Activated CD4-positive, alpha-beta T cell treated with anti-CD3 and anti-CD28 coated beads, Interleukin-2, Interleukin-6, amounts not matched to agents 100 ng/mL and 50 ng/mL, durations not matched to agents 16 hours and 8 hours (primary cell): ENCODE measurements at places on chromosomes 2 and 18.

DNA sequence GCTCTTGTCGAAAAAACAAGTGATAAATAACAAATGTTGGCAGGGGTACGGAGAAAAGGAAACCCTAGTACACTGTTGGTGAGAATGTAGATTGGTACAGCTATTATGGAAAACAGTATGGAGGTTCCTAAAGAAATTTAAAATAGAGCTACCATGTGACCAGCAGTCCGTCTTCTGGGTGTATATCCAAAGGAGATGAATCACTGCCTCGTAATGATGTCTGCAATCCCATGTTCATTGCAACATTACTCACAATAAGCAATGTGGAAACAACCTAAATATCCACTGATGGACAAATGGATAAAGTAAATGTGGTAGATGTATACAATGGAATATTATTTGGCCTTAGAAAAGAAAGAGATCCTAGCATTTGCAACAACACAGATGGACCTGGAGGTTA is 50.6 kb downstream of the SLC16A14 start:
- no peak for DNase-seq

DNA sequence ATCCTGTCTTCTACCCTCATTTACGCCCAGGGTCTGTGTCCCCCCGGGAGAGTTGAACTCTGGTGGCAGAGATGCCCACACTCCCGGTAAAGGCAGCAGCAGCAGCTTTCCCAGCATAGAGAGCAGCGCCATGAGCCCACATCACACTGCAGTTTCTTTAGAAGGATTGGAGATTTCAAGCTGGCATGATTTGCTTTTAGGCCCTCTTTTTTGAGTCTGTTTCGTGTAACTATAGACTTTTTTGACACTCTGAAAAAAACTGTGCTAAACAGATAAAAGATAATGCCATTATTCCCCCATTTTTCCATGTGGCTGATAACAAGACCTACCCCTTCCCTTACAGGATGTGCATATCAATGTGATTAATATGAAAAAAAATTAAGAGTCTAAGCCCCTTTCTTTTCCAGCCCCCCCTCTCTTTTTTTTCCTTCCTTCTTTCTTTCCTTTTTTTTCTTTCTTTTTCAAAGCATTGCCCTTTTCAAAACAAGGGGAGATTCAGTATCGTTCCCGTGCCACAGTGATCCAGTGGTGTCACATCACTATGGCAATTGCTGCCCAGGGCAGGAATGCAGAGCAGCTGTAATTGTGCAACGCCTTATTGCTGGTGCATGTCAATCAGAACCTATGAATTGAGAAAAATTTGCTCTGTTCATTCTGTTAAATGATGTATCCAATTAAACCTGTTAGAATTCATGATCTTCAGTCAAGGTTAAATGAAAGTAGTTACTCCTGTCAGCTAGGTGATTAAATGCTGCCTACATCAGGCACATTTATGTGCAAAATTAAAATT is 104.5 kb downstream of the CDCA7 start:
- DNase-seq: no peak

- no peak for DNase-seq
Observed at GRCh38 chr2:62577994-62578781, 72.2 kb upstream of the TMEM17 start.

DNA sequence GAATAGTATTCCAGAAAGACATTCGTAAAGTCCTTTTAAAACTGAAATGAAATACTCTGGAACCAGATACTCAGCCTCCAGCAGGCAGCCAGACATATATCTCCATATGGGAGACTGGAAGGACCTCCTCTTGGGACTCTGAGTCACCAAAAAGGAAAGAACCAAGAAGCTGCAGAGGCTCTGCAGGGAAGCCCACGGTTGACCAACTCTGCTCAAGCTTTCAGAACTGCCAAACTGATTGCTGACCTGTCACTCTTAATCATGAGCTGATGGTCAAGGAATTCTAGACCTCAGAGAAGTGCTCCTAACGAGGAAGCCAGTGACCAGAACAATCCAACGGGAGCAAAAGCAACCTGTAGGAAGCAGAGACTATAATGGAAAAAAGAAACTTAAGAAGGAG is 434.7 kb downstream of the EIPR1 start:
- no peak for DNase-seq

DNA sequence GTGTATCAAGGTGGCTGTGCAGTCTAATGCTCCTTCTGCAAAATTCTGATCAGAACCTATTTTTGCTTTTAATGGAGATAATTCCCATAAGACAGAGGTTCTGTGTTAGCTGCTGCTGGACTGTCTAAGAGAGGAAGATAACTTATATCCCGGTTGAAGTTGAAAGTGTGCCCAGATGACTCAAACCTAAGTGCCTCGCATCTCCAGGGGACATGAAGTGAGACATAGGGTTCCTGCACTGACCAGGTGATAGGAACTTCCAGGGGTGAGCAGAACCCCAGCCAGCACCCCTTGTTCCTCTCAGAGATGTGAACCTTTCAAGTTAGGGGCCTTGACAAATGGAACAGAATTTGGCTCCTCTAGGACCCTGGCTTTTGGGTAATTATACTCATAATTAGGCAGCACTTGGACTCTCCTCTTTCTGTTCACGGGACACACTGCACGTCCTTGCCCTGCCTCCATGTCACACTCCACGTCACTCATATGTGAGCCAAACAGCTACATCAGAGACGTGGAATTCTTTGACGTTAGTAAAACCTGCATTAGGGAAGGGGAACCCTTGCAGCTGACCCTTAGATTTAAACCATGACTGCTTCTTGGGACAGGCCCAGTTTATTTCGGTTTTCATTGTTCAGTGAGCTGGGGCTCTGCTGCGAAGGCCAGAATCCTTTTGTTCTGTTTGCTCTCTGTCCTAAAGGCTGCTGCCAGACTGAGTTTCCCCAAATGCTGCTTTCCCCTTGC is 104.5 kb upstream of the ALPP start:
- DNase-seq: no peak

- DNase-seq: no peak
Observed at GRCh38 chr18:52963481-52963880, 623.5 kb downstream of the DCC start.

GRCh38 chr2:235588750-235589149 is 94.9 kb downstream of the AGAP1 start:
- DNase-seq: no peak

DNA sequence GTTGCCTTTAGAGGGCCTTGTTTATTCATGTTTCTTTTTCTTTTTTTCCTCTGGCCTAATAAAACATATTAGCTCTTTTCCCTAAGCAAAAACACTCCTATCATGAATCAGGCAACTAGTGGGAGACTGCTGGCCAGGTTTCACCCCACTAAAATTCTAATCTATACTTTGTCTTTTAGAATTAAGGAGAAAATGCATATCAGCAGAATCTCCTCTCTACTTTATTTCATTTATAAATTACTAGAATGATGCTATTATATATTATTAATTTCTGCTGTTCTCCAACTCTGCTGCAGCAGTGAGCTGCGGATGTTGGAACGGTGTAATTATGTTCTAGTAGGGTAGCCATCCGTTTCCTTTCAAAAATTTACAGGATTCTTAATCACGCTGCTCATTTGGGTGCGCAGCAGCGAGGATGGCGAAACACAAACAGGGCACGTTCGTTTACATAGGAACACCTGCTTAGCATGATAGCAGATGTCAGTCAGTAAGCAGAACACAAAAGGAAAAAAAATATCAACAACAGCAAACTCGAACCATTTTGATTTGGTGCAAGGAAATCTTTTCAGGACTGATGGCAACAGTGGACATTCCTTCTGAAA is 30.5 kb downstream of the ZEB2 start:
- DNase-seq: no peak

- no peak for DNase-seq
Observed at GRCh38 chr2:7060631-7061449, 143.6 kb downstream of the RNF144A start.

GRCh38 chr2:20939931-20940795 is 103.7 kb downstream of the APOB start:
- DNase-seq: no peak

DNA sequence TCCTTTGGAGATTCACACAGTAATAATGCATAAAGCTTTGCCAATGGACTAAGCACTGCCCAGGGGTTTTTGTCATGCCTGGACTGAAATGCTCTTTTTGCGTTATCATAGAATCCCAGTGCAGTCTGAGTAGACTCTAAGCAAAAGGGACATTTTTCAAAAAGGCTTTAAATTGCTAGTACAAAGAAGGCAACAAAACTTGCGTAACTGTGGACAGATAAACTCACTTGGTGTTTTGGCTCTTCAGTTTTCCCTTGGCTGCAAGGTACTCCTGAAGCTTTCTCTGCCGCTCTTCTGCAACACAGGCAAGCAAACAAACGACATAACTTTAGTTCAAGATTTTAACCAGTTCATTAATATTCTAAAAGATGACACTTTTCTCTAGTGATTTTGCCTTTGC is 2.1 kb downstream of the CKAP2L start:
- DNase-seq: no peak

DNA sequence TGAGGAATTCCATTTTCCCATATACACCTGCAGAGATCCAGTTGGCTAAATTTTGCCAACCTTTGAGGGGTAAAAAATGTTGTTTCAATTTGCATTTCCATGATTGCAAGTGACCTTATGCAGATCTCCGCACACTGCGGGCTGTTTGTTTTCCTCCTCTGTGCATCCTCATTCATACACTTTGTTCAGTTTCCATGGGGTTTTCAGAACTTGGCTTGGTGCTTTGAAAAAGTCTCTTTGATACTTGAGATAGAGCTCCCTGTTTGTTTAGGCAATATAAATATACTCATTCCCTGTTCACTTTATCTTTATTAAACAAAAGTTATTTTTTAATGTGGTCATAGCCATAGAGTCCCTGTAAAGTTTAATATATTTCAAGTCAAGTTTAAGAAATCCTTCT is 353.1 kb downstream of the CMPK2 start:
- DNase-seq: no peak

DNA sequence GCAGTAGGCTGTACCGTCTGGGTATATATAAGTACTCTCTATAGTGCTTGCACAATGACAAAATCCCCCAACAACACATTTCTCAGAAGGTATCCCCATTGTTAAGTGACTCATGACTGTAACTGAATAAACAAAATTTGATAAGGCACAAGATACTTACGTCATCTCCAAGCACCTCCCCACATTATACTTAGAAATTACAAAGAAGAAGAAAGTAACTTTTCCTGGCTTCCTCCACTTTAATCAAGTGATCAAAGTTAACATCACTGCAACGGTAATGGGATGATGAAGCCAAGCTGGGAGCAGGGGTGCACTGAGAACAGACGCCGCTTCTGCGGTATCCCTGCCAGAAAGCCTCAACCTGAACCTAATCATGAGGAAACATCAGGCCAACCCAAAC is 9.7 kb downstream of the TNS1 start:
- no peak for DNase-seq

DNA sequence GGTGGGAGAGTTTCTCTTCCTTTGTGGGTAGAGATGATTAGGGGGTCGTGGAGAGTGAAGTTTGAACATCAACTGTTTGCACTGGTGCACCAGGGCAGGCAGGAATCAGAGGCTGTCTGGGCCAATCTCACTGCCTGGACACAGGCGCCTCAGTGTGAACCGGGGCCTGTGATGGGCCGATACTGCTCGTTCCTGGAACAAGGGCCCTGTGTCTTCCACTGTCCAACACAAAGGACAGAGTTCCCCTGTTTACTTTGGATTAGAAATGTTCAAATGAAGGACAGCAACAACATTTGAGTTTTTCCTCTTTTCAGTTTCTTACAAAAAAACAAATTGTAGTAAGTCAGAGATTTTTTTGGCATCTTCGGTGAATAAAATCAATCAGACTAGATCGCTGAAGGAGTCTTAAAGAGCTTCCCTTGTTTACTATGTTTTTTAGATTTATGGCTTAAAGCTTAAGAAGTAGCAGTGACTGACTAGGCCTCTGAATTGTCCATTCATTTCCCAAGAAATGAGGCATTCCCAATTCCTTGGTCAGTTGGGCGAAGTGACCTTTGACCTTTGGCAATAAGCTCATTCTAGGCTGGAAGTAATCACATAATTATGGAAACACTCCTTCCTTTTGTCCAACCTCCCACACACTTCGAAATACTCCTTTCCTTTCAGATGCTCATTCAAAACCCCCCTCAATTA is 11.6 kb upstream of the TGFA start:
- no peak for DNase-seq

DNA sequence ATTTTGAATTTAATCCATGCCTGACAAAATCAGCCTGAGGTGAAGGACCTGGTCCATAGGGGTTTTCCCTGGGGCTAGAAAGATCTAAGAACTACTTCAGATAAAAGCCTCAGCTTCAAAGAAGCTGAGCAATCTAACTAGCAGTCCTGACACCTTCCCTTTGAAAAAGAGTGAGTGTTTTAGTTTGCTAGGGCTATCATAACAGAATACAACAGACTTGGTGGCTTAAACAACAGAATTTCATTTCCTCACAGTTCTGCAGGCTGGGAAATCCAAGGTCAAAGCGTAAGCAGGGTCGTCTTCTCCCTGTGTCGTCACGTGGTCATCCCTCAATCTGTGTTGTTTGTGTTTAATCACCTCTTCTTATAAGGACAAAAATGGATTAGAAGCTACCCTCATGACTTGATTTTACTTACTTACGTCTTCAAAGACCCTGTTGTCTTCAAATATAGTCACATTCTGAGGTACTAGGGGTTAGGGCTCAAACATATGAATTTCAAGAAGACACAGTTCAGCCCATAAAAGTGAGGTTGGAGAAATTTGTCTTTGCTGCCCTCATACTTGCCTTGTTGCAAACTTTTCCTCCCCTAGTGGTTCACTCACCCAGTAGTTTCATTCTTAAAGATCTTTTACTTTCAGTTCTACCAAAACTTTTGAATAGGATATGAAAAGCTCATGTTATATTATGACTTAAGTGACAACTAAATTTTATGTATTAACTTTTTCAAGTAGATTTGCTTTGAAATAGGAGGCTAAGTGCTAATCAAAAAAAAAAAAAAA is 673.8 kb downstream of the ARHGAP15 start:
- peak; percentile 62 for DNase-seq

DNA sequence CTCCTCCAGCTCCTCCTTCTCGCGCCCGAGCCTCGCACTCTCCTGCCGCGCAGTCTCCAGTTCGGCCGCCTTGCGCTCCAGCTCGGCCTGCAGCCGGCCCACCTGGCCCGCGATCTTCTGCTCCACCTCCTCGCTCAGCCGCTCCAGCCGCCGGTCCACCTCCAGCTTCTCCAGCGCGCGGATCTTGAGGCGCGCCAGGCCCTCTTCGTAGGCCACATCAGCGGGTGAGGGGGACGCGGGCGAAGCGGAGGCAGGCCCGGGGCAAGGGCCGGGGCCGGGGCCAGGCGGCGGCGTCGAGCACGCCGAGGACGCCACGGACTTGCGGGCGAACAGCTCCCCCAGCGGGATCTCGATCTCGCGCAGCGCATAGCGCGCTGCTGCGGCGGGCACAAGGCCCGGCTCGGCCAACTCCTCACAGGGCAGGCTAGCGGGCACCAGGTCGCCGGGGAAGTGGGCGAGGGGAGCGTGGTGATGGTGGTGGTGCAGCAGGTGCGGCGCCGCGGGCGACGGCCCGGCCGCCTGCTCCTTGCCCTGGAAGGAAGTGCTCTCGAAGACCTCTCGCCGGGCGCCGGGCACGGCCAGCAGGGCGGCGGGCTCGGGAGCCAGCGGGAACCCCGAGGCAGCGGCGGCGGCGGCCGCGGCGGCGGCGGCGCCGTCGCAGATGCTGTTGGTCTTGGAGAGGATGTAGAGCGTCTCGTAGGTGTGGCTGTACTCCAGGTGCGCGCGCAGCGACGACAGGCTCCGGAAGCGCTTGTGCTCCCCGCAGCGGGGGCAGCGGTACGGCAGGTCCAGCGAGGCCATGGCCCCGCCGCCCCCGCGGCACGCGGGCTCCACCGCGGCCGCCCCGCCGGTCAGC is 15.2 kb downstream of the FBXO41 start:
- peak; percentile 82 for DNase-seq
